ENCODE measurements at places on chromosomes 1 and 21.

- peak; percentile 33 for DNase-seq
Measured at GRCh38 chr1:41240781-41241353, 1.2 kb downstream of the SCMH1 start.

DNA sequence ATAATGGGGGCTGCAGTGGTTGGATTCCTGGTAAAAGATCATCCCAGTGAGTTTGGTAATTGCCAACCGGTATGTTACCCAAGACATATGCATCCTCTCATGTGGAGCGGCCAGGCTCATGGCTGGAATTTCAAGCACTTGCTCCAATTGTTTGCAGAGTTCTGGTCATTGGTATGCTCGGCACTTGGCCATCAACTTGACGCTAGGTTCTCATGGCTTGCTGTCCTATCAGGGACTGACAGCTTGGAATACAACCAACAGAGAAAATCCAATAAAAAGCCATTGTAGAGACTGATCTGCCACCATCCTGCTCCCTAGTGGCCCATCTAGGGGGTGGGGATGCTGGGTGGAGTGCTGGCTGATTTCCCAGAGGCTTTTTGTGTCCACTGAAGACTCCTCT lies 120.9 kb downstream of the EDEM3 start:
- no peak for DNase-seq

DNA sequence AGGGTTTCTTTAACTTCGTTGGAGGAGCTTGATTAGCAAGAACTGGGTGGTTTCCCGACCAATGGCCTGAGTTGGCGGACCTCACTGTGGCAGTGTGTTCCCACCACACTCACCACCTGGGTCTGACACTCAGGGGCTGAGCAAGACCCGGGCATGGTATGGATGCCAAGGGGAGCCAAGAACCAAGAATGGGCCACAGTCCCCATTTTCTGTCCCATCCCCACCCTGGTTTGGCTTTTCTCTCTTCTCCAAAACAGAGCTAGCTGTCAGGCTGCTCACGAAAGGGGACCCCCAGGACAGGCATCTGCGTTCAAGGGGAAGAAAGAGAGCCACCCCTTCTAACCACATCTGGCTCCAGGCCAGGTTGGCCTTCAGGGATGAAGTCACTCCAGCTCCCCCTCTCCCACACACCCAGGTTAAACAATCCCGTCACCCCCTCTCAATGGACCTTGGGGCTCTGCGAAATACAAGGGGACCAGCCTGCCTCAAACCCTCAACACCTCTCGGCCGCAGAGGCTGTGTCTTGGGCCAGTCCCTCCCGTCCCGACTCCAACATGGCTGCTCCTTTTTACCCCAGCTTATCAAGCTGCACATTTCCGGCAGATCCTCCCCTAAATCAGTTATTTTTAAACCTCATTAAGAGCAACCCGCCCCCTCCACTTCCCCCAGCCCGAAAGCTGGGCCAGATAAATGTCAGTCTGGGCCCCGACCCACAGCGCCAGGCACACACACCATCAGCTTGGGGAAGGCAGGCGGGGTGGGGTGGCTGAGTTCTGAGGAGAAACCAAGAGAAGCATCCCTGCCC lies 3.4 kb downstream of the TAGLN2 start:
- DNase-seq, result peak; percentile 61

GRCh38 chr1:43979528-43980254 lies 681 bp downstream of the B4GALT2 start:
- DNase-seq, result peak; percentile 73

GRCh38 chr1:243917177-243917862 lies 67.3 kb upstream of the AKT3 start:
- DNase-seq, result no peak

- no peak for DNase-seq
Measured at GRCh38 chr1:209809611-209810010, 3.7 kb upstream of the IRF6 start.

DNA sequence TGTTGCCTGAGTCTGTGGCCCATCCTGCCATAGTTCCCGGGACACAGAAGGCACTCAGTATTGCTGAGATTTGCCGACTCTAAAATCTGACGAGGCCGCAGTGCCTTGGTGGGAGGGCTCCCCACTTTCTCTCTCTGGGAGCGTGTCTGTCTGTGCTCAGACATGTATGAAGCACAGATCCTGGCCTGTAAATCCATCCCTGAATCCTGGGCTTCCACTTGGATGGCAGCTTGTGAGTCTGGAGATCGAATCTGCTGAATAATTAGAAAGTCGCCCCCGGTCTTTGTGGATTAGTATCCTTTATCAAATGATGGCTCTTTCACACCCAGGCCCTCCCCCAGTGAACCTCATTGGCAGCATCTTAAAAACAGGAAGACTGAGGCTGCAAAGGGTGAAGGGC lies 10.4 kb downstream of the UBASH3A start:
- DNase-seq, result no peak

Data from K562 (cell line).